ENCODE measurements at places on chromosomes 13 and 19.

DNA sequence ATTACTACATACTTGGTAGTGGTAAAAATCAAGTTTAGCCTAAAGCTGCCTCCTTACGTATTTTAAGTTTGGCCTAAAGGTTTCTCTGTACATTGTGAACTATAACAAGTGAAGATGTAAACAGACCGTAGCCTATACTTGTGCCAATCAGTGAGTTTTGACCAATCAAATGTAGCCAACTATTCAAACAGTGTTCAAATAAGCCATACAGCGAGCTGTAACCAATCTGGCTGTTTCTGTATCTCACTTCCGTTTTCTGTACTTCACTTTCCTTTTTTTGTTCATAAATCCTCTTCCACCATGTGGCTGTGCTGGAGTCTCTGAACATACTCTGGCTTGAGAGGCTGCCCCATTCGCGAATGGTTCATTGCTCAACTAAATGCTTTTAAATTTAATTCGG is 2504.6 kb downstream of the PCDH9 start:
- no peak for DNase-seq

DNA sequence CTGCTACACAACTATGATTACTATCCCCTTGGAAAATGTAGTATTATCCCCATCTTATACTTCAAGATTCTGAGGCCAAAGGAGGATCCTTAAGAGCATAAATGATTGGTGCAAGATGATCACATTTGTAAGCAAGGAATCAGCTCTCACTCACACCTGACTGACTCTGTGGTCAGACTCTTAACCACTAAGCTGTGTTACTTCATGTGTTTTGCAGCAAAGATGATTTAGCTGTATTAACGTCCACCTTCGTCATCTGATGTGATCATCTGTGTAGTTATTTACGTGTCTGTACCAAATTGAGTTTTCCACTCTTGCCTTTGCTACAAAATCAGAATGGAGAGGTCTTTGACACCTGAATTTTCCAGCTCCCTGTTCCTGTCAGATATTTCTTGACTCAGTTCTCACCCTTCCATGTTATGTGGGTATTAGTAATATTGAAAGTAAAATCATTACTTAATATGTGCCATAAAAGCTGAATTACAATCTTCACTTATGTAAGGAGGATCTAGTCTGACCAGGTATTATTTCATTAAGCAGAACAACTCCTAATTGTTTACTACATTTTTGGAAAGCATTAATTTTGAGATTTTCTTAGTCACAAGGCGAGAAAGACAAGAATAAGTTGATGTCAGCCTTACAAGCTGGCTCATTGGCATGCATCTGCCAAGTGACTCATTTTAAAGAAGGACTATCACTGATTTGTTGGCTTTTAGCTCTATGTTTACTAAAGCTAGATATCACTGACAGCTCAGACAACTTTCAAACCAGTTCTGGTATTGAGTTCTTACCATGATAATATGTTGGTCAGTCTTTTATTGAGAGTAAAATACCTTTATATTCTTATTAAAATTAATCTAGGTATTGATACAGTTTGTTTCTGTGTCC is 1279.8 kb upstream of the PCDH9 start:
- no peak for DNase-seq

GRCh38 chr13:110070046-110070445 is 236.9 kb downstream of the COL4A1 start:
- no peak for DNase-seq

DNA sequence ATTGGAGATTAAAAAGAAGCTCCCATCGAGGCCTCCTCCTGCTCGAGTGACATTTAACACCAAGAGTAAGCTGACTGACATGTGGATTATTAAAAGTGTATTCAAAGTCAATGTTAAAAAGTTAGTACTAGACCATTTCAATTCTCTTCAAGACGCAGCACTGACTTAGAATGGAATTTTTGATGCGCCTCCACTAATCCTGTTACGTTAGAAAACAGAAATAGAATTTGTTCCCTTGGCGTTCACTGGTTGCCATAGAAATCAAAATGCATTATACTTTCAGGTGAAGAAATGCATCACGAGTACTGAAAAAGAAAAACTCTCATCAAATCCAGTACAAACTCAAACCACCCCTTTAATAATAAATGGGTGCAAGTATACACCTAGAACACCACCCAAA is 42.2 kb downstream of the BRD4 start:
- no peak for DNase-seq

- no peak for DNase-seq
Observed at GRCh38 chr13:48404952-48405351, 8.0 kb downstream of the LPAR6 start.

GRCh38 chr19:15926484-15926883 is 7.8 kb downstream of the CYP4F11 start:
- no peak for DNase-seq

DNA sequence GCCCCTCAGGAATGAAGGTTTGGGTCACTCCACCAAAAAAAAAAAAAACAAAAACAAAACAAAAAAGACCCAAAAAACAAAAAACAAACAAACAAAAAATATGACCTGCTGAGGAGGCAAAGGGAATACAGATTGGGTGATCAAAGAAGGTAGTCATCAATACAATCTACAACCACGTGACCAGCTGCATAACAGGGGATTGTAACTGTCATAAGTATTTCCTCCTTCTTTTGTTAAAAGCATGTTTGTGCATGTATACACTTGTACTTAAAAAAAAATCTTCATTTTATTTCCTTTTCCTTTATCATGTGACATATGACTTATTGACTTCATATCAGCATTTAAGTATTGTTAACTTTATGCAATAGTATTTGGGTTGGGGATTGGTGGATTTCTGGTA is 165.1 kb upstream of the IRS2 start:
- no peak for DNase-seq

DNA sequence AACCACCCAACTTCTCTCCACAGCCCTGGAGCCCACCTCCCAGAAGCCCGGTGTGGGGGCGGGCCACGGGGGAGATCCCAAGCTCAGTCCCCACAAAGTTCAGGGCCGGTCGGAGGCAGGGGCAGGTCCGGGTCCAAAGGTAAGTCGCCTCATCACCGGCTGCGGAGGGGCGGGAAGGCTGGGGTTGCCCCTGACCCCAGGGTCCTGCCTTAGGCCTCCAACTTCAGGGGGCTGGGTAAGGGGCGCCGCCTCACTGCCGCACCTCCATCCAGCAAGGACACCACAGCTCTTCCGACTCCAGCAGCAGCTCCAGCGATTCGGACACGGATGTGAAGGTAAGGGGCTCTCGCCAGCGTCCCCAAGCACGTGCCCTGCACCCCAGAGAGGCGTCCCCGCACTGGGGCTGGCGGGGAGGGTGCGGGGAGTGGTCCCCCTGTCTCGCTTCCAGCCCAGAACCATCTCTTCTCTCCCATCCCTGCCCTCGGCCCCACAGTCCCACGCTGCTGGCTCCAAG is 358 bp downstream of the C19orf33 start:
- DNase-seq, result no peak

DNA sequence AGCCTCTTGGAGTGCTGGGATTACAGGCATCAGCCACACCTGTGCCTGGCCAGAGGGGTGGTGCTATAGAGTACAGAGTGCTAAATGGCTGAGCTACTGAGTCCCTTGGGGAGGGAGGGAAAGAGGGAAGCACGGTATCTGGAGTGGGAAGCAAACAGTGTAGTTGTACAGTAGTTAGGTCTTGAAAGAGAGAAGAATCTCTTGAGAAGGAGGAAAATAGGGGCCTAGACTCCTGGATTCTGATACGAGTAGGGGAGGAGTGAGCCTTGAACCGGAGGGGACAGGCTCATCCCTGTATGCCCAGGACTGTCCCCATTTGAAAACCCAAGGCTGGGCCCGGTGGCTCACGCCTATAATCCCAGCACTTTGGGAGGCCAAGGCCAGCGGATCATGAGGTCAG is 5.1 kb downstream of the MYADM start:
- no peak for DNase-seq

- no peak for DNase-seq
Observed at GRCh38 chr19:52366414-52366824, 3.3 kb upstream of the ZNF880 start.

GRCh38 chr13:100234006-100234405 is 145.1 kb downstream of the PCCA start:
- DNase-seq, result no peak

DNA sequence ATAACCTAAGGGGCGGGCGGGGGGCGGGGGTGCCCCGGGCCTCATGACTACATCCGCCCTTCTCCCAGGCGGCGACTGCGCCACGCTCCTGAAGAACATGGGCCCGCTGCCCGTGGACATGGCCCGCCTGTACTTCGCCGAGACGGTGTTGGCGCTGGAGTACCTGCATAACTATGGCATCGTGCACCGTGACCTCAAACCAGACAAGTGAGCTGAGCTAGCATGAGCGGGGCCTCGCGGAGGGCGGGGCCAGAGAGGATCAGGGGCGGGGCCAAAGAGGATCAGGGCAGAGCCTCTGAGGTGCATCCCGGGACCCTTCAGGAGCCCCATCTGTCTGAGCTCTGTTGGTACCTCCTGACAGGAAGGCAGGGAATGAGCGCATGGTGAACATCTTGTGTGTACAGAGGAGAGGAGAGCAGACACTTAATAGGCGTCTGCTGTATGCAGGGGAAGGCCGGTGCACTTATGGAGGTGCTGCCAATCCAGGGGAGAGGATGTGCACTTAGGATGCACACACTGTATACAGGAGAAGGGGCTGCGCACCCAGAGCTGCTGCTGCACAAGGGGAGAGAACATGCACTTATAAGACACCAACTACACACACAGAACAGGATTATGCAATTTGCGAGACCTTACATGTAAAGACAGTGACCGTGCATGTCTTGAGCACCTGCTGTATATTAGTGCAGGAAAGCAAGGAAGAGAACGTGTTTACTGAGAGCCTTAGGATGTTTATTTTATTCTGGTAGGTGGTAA is 20.9 kb upstream of the PIK3R2 start:
- no peak for DNase-seq

DNA sequence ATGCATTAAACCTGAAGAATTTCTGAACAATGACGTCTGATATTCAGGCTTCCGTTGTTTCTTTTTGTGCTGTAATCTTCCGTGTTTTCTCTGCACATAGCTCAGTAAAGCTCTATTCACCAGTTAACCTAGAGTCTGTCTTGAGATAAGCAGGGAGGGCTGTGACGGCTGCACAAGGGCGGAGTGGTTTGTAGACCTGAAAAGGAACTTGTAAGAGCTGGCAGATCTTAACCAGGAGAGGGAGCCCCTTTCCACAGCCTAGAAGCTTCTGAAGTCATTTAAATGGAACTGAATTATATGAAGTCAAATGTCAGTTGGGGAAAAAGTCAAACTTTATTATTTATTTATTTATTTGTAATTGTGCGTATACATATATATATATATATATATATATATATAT is 27.5 kb downstream of the DPRX start:
- no peak for DNase-seq

DNA sequence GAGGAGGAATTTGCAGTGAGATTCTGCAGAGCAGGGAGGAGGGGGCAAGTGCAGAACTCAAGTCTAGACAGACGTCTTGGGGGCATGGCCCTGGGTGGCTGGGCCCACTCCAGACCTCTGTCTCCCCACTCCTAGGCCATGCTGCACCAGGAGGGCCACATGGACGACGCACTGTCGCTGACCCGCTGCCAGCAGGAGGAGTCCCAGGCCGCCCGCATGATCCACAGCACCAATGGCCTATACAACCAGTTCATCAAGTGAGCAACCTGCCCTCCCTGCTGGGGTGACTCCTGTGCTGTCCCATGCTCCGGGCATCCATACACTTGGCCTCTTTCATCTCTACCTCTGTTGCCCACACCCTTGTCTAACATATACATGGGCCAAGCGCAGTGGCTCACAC is 18.1 kb downstream of the RYR1 start:
- no peak for DNase-seq

GRCh38 chr13:42525035-42525504 is 48.9 kb upstream of the TNFSF11 start:
- DNase-seq, result no peak

DNA sequence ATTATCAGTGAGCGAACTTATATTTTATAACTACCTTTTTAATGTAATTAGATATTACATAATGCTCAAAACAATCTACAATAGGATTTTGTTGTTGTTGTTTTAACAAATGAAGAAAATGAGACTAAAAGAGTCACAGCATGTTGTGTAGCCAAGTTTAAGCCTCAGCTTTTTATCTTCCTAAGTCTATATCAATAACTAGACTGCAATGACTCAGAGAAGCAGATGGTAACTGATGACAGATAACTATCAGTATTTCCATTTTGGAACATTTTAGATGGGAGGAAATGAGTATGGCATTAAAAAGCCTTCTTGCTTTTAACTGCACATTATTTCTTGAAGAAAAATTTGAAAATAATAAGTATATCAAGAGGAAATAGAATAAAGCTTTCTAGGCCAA is 825.2 kb downstream of the SLITRK1 start:
- DNase-seq, result no peak

- DNase-seq, result peak; percentile 4
Observed at GRCh38 chr19:34254698-34255432, 511 bp downstream of the GARRE1 start.

- DNase-seq, result no peak
Observed at GRCh38 chr13:106835477-106835876, 267.5 kb upstream of the ARGLU1 start.

DNA sequence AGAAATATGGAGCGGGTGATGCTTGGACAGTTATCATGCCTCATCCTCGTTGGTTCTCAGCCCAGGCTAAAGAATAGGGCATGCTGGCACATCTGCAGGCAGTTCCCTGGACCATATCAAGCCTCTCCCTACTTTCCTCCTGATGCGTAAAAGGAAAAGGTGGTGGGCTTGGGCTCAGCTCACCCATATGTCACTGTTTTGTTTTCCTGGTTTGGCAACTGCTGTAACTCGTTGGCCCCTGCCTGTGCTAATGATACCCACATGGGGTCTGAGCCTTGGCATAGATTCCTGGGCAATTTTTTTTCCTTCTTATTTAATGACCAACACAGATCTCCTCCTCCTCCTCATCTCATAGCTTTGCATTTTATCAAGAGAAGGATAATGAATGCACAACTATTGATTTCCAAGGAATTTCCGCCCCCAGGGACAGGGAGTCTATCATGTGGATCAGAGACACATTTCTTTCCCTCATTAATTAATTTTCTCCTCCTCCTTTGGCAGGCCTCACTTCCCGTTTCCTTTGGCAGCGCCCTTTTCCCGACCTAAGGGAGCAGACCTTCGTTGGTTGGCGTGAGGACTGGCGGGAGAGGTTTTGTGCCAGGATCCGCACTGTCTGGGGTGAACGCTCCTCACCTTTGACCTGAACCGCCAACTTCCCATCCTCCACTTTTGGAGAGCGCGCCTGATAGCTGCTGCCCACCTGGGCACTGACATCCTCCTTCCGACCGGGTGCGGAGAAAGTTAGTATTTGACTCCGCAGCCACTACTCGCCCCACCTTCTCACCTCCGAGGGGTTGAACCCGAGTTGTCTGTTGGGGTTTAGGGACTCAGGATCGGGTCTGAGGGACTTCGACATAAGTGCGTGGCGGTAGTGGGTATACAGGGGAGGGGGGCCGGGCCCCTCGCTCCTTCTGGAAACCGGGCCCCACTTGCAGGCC is 3.4 kb upstream of the POU4F1 start:
- DNase-seq, result no peak

- no peak for DNase-seq
Observed at GRCh38 chr13:42804244-42804874, 23.0 kb downstream of the FAM216B start.

- no peak for DNase-seq
Observed at GRCh38 chr19:17482877-17483604, 12.7 kb downstream of the SLC27A1 start.

GRCh38 chr13:39448834-39449233 is 154.2 kb downstream of the LHFPL6 start:
- no peak for DNase-seq

GRCh38 chr13:45368571-45368970 is 27.6 kb upstream of the TPT1 start:
- DNase-seq, result no peak
